ENCODE measurements at places on chromosomes 1 and 21.
A peak's percentile ranks its signal among the peaks of the same experiment; 100 is the strongest.

DNA sequence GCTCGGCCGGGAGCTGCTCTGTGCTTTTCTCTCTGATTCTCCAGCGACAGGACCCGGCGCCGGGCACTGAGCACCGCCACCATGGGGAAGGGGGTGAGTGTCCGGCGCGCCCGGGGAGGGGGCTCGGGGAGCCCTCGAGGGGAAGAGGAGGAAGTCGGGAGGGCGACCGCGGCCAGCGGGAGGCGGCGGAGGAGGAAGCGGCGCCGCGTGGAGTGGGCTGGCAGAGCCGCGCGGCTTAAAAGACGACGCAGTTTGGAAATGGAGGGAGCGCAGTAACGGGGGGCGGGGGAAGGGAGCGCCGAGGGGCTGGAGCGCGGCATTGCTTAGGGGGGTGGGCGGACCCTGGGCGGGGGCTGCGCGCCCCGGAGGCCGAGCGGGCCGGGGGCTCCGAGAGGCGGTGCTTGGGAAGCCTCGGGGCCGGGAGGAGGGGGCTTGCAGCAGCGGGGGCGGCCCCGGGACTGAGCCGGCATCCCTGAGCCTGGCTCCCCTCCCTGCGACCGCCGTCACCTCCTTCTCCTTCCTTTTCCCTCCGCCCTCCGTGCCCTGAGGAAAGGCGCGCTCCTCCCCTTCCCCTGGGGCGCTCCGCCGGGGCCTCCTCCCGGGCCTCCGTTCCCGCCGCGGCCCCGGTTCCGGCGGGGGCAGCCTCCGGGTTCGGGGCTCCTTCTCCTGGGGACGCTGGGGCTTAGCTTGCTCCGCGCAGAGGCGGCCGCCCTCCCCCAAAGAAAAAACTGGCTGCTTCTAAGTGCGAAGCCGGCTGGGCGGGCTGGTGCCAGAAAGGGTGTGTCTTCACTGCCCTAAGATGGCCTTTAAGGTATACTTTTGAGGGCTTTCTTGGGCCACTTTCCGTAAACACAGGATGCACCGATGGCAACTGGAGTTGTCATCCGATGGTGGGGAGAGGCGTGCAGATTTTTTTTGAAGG is 648 bp downstream of the ATP1A1 start:
- peak; percentile 47 for DNase-seq

- peak; percentile 40 for DNase-seq
Observed at GRCh38 chr1:205480349-205480985, 24.0 kb upstream of the CDK18 start.

DNA sequence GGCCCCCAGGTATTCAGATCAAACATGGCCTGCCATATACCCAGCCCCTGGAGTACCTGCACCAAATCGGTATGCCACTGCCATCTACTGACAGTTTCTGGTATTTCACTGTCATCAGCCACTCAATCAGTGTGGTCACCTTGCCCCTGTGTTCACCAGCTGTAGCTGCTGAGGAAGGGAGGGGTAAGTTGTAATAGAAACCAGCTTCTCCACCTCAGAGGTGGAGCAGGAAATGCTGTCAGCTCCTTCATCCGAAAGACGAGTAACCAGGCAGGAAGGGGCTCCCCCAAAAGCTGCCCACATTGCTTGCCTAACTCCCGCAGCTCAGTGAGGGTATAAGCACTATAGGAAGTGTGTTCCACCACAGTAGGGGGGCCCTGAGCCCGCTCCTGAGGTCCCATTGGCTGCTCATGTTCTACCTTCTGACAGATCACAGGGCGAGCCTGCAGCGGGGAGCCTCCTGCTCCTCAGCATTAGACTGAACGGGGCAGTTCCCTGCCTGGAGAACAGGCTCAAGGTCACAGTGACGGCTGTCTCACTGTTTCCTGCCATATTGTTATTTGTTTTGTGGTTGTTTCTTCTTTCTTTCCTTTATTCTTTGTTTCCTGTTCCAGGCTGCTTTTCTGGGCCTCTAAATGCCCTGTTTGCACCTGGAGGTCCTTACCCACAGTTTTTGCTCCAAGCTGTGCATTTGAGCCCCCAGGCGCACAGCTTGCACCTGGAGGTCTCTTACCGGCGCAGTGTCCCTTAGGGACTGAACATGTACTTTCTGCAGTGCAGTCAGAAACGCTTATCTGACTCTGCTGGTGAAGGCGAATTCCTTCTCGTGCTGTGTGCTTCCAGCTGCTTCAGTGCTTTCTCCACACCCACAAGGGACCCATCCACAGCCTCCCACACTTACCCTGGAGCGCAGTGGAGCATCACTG is 1638.3 kb downstream of the MRPL39 start:
- DNase-seq = peak; percentile 57

DNA sequence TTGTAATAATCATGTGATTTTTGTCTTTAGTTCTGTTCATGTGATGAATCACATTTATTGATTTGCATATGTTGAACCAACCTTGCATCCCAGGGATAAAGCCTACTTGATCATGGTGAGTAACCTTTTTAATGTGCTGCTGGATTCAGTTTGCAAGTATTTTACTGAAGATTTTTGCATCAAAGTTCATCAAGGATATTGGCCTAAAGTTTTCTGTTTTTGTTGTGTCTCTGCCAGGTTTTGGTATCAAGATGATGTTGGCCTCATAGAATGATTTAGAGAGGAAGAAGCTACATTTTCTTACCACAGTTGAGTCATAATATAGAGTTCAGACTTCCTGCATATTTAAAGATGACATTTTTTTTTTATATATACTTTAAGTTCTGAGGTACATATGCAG is 455.9 kb downstream of the PLPP3 start:
- no peak for DNase-seq

DNA sequence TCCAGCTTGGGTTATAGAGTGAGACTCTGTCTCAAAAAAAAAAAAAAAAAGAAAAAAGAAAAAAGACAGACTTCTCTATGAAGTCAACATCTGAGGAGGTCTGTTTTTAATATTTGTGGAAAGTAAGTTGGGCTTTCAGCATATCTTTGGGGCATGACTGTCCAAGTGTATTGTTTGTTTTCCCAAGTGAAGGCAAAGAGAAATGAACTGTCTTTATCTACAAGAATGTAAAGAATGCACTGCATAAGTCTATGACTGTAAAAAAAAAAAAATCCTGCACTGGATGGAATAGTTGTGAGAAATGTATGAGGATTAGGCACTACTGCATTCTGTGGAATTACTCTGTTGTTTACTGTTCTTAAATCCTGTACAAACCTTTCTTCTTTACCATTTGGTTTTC is 45.6 kb upstream of the TMEM61 start:
- no peak for DNase-seq

DNA sequence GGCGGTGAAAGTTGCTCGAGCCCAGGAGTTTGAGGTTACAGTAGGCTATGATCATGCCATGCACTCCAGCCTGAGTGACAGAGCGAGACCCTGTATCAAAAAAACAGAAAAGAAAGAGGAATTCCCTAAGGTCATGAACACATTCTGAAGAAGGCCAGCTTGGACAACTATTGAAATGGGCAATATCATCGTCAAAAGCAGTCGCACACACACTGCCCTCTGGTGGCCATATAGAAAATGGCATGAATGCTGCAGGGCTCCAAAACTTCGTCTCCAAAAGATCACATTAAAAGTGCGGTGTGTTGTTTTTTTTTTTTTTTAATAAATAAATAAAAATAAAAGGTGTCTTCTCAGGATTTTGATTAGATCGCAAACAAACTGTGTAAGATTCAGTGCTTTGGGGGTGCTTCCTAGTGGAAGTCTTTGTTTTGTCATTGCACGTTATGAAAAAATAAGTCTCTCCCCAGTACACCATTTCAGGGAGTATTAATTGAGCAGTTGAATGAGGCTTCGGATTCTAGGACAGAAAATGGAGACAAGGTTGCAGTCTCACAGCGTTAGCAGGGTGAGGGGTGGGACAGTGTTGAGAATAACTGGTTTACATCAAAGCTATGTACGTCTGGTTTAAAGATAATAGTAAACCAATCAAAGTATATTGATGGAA is 87.5 kb upstream of the FMN2 start:
- DNase-seq = no peak

DNA sequence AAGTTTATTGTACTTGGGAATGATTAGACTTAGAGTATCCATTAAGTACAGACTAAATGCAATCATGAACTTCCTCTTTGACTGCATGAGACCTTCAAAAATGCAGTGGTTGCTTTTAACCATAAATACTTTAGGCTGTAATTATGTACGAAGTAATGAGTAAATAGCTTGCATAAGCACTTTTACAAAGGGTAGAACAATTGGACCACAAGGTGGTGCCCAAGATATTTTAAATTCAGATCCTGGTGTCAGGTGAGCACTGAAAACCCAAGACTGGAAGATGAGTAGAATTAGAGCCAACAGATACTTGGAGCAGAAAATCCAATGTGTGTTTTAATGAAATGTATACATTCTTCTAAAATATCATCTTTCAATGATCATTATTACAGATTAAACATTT is 43.4 kb upstream of the RHOU start:
- DNase-seq = no peak

GRCh38 chr1:145708063-145708462 is 895 bp upstream of the PDZK1 start:
- no peak for DNase-seq

GRCh38 chr1:77313491-77313890 is 31.7 kb downstream of the AK5 start:
- peak; percentile 4 for DNase-seq

- no peak for DNase-seq
Observed at GRCh38 chr1:183806125-183806524, 1.2 kb downstream of the RGL1 start.

DNA sequence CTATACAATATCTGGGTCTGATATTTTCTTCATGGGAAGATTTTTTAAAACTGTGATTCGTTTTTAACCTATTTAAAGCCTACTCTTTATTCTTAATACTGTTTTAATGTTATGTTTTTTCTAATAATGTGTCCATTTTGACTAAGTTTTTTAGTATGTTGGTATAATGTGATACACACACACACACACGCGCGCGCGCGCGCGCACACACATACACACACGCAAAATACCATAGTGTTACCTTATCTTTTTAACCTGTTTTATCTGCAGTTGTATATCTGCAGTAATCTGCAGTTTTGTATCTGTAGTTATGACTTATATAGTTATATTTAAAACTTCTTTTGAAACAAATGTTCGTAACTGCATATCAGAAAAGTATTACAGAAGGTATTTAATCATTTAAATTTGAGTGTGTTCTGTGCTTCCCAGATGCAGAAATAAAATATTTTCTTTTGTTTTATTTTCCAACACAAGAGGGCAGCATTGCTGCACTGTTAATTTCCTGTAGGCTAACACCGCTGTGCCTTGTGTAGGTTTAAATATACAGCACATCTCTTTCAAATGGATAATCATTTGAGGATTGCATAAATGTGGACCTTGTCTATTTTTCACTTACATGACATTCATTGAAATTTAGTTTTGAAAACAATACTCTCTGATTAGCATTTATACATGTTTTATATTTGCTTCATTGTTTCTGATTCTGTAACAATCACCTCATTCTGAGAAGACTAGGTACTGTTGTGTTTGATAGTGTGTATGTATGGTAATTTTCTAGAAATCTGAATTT is 166.1 kb downstream of the PDE4B start:
- no peak for DNase-seq

DNA sequence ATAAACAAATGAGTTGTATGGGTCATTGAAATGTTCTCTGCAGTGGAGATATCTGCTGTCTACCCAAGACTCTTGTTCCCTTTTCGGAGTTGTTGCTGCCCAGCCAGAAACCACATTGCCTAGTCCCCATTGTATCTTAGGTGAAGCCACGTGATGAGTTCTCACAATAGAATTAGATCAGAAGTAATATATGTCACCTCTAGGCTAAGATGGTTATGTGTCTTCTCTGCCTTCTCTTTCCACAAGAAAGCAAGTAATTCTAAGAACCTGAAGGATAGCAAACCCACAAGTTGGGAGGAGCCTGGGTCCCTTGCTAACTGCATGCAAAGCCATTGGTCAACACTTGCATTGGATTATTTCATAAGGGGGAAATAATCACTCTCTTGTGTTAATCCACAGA is 76.6 kb downstream of the ADCY10 start:
- DNase-seq = no peak

GRCh38 chr1:236945002-236945401 is 59.2 kb downstream of the MT1HL1 start:
- DNase-seq = no peak

DNA sequence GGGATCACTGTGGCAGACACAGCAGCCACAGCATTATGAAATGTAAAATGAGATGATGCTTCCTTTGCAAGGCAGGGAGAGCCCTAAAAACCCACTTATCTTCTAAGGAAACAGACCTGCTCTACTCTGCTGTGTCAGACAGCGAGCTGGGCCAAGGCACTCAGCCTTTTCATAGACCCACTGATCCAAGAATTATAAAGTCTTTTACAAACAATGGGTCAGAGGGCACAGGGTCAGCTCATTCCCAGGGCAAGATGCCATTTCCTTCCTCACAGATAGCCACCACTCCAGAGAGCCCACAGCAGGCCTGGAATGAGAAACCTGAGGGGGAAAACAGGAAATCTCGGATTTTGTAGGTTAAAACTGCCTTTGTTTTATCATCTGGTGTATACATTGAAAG is 42.9 kb downstream of the CASQ2 start:
- no peak for DNase-seq

- DNase-seq = no peak
Observed at GRCh38 chr1:29800120-29800519, 563.8 kb downstream of the PTPRU start.

DNA sequence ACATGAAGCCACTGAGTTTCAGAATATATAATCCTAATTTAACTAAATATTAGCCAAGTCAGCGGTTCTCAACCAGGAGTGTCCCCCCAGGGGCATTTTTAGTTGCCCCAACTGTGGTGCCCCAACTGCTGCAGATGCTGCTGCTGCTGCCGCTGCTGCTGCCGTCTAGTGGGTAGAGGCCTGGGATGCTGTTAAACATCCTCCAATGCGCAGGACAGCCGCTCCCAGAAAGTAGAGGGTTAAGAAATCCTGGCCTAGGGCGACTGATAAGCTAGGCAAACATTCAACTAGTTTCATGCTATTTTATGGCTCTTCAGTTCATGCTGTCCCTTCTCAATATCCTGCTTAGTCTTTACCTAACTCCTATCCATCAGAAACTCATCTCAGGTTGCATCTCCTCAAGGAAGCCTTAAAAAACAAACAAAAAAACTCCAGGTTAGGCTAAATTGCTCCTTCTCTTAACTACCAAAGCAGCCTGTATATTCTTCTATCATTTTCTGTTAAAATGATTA is 9.9 kb upstream of the DCAF6 start:
- no peak for DNase-seq

DNA sequence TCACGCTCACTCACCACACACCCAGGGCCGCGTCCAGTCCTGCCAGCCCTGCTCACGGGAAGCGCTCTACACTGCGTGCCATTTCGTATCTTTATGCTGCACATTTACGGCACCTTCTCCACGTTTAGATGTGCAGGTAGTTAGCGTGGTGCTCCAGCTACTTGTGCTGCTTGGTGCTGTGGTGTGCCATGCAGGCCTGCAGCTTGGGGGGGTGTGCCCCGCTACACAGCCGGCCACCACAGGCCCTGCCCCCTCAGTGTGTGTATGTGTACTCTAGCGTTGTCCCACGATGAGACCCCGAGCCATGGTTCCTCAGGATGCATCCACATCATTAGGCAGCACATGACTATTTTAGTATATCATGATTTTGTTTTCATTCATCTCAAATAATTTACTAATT is 38.3 kb downstream of the SNAP47 start:
- DNase-seq = no peak
